NCI-H187 (cell line): ENCODE measurements at places on chromosomes 13 and 19.

DNA sequence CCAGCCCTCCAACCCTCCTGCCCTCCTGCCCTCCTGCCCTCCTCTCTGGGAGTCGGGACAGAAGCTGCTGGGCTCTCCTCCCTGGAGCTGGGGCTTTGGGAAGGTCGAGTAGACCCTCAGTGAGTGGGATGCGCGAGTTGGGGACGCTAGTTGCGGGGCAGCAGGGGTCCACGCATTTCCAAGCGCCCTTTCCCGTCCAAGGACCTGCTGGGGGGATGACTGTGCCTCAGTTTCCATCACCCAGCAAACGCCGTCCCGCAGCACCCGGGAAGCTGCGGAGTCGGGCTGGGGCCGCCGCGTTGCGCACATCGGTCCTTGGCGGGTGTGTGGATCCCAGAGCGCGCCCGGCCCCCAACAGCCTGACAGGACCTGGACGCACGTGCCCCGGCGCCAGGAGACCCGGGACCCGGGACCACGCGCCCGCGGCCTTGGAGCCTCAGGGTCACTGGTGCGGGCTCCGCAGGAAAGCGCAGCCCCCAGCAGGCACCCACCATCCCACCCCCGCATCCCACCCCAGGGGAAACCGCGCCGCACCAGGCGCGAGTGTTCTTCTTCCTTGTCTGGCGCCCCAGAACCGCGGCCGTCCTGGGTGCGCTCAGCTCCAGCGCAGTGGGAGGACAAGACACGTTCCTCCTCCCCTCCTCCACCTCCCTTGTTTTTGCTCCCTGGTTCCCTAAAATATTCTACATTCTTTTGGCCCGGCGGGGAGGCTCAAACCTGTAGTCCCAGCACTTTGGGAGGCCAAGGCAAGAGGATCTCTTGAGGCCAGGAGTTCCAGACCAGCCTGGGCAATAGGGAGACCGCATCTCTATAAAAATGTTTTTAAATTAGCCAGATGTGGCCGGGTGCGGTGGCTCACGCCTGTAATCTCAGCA is 9.2 kb downstream of the ONECUT3 start:
- DNase-seq, result no peak

DNA sequence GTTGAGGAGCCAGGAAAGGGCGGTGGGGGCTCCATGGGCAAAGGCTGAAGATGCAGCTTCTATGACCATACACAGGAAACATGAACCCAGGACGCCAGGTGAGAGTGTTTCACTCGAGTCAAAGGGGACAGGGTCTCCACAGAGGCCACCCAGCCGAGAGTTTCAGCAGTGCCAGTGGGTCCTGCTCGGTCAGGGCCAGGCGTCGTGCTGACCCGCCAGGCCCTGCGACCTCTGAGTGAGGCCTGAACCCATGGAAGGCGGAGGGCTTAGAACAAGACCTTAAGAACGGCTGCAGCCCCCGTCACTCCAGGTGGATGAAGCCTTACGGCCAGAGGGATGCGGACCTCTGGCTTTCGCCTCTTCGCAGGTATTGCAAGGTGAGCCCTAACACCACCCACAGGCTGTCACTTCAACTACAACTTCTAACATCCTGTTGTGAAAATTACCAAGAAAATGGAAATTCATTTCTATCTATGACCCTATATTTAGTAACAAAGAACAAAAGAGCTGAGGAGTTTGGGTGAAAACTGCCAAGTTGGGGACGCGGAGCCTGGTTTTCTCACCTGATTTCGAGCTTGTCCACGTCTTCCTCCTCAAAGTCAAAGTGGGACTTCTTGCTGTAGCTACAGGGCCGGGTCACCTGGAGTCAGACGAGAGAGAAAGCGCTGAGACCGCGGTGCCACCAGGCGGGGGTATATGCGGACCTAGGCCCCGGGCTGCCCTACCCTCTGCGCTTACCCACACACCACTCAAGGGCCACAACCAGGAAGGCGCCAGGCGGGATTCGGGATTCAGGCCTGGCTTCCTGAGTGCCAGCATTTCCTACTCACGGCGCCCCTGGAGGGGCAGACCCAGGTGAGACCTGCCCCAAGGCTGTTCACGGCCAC is 50.1 kb upstream of the C13orf46 start:
- no peak for DNase-seq

- no peak for DNase-seq
Measured at GRCh38 chr19:52963247-52963618, 552 bp upstream of the ZNF816 start.

GRCh38 chr13:50969691-50970090 is 60.1 kb downstream of the RNASEH2B start:
- DNase-seq, result no peak

DNA sequence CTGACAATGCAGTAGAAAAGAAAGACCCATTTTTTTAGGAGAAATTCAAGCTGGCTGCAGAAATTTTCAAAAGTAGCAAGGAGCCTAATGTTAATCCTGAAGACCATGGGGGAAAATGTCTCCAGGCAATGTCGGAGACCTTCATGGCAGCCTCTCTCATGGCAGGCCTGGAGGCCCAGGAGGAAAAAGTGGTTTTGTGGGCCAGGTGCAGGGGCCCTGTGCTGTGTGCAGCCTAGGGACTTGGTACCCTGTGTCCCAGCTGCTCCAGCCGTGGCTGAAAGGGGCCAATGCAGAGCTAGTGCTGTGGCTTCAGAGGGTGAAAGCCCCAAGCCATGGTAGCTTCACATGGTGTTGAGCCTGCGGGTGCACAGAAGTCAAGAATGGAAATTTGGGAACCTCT is 4.1 kb downstream of the ALG11 start:
- no peak for DNase-seq

DNA sequence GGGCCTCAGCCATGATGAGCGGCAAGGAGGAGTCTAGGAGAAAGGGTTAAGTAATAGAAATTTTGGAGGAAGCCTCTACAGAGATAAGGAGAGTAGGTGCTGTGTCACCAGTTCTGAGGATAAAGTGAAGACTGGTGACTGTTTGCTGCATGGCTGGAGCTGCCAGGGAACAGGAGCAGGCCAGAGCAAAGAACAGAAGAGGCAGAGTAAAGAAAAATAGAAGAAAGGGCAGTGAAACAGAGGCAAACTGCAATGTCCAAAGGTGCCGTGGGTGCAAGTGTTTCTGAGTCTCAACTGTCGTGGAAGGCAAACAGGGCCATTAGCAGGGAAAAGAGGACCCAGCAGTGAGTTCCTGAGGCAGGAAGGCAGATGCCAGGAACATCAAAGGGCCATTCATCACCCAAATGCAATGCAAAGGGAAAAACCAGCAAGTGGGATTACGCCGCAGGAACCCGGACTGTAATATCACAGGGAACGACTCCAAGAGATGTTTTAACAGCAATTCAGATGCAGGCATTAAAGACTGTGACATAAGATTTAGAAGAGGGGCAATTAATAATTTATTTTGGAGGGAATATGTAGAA is 318.3 kb downstream of the FOXO1 start:
- no peak for DNase-seq

DNA sequence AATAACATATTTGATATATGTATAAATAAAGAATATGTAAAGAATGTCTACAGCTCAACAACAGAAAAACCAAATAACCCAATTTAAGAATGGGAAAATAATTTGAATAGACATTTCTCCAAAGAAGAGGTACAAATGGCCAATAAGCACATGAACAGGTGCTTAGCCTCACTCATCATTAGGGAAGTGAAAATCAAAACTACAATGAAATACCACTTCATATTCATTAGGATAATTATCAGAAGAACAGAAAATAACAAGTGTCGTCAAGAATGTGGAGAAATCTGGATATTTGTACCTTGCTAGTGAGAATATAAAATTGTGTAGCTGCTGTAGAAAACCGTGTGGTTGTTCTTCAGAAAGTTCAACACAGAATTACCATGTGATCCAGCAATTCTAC is 8.4 kb upstream of the SUPT20H start:
- no peak for DNase-seq

DNA sequence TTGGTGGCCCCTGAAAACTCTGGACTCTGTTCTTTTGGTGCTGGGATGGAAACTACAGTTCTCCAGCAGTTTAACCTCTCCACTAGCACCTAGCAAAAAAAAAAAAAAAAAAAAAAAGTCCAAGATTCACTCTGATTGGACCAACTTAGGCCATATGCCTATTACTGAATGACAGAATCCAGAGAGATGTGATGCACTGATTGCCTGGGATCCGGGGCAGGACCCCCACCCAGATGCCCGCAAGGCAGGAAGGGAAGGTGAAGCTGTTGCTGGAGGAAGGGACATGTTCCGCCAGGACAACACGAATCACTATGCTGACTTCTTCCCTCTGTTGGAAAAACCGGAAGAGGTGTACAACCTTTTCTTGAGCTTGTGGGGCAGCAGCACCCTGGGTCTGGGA is 152.5 kb upstream of the ZNF536 start:
- DNase-seq, result no peak
